ENCODE measurements at places on chromosomes 6 and 20.

DNA sequence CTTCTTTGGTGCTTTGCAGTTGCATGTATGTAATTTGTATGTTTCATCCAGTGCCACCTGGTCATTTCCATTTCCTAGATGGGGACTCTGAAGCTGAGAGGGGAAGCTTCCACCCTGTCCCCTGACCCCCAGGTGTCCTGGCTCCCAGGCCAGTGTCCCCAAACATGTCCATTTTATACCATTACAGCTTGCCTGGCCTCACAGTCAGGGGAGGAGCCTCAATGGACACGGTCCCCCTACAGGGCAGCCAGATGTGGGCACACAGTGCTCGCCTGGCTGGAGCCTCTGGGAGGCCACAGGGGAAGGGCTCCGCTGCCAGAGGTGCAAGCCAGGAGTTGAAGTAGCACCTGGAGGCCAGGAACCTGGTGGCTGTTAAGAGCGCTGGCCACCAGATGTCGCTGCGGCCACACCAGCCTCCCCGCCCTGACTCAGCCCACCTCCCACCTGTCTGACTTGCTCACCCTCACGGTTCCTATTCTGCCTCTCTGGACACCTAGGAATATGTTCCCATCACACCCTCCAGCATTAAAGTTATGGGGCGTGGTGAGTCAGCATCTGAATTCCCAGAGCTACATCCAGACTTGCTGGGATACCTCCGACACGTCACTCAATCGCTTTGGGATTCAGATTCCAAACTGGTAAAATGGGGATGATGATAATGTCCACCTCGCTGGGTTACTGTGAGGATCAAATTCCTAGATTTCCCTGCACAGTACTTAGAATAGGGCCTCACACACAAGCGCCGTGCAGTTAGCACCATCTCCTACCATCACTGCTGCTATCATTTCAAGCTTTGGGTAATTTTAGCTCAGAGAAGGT is 107.4 kb downstream of the SULF2 start:
- peak; percentile 72 for DNase-seq

GRCh38 chr20:63915471-63915870 is 20.5 kb downstream of the DNAJC5 start:
- DNase-seq, result no peak

GRCh38 chr6:128763599-128764300 is 119.2 kb upstream of the LAMA2 start:
- DNase-seq, result no peak

GRCh38 chr20:52621401-52621800 is 350.8 kb upstream of the TSHZ2 start:
- DNase-seq, result no peak

GRCh38 chr20:19071446-19071725 is 141.1 kb upstream of the SLC24A3 start:
- DNase-seq, result no peak

All from activated naive CD4-positive, alpha-beta T cell treated with anti-CD3 and anti-CD28 coated beads, Interleukin-2, amount 10 ng/mL, durations not matched to agents 7 days and 5 days (primary cell).